ENCODE measurements at places on chromosomes 6 and 20.

GRCh38 chr6:63567966-63568365, 4.3 kb upstream of the LOC128125822 start:
- no peak for DNase-seq

DNA sequence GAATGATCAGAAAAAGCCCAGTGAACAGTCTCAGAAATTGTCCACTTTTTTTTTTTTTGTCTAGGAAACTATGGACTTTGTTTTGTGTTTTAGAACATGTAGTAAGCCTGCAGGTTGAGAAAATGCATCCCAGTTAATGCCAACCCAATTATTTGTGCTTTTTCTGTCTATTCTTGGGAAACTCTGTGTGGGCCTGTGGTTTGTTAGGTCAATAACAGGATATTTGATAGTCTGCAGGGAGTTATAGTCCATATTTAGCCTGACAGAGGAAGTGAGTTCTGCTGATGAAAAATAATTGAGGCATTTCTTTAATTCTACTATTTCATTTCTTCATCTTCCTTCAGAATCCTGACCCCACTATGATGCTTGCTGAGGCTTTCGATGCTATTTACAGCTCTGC, 154.0 kb upstream of the LAMP5 start:
- DNase-seq = no peak

DNA sequence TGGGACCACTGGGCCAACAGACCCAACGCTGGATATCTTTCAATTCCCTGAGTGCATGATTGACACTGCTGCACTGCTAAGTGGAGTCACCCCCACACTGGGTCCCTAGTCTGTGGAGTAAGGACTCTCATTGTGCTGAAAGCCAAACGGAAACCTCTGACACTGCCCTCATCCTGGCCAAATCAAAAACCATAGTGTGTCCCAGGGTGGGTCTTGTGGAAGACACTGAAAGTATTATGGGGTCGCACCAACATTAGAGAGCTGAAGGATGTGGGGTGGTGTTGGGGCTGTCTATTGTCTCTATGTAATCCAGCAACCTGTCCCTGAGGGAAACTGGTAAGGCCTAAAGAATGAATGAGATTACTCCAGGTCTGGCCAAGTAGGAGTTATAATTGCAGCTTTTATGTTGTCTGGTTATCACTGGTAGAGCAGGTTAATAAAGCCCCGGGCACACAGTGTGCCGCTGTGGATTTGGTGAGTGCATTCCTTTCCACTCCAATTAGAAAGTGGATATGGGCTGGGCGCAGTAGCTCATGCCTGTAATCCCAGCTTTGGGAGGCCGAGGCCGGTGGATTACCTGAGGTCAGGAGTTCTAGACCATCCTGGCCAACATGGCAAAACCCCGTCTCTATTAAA, 57.9 kb downstream of the HLA-A start:
- no peak for DNase-seq

DNA sequence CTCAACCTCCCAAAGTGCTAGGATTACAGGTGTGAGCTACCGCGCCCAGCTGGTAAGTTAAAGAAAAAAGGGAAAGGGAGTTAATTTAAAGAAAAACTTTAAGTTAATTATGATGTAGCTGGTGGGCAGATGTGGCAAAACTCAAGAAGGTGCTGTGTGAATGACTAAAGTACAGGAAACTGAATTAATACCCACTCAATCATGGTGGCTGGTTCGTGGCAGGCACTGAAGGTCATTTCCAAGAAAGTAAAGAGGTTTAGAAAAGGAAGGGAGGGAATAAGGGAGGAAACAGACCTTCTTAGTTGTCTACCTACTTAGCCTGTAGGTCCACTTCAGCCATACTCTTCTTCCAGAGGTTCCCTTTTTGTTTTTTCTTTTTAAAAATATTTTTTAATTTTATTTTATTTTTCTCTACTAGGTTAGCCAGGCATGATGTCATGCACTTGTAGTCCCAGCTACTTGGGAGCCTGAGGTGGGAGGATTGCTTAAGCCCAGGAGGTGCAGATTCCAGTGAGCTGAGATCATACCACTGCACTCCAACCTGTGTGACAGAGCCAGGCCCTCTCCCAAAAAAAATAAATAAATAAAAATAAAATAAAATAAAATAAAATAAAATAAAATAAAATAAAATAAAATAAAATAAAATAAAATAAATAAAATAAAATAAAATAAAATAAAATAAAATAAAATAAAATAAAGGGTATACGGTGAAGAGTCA, 11.9 kb upstream of the TGM3 start:
- no peak for DNase-seq

GRCh38 chr6:37882724-37883413, 63.3 kb downstream of the ZFAND3 start:
- DNase-seq = no peak

DNA sequence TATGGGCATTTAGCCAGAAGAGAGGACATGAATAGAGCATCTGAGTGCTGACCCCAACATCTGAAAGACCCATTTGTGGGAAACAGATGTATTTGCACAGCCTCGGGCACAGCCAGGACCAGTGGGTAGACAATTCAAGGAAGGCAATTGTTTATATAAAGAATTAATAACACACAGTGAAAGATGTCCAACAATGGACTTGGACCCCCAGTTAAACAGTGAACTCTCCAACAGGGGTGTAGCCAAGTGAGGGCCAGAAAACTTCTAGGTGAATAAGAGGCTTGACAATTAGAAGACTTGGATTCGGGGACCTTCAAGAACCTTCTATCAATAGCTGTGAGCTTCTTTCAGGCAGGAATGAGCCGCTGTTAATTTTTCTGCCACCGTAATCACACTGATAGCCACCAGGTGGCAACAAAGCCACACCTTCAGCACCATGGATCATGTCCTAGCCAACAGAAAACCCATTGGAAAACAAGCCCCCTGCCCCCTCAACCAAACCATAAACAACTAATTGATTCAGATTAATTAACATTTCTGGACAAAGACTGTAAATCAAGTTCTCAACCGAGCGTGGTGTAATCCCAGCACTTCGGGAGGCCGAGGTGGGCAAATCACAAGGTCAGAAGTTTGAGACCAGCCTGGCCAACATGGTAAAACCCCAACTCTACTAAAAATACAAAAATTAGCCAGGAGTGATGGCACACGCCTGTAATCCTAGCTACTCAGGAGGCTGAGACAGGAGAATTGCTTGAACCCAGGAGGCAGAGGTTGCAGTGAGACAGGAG, 8.8 kb upstream of the SRSF6 start:
- DNase-seq = no peak

GRCh38 chr6:89596484-89596883, 42.1 kb downstream of the LYRM2 start:
- DNase-seq = no peak

- DNase-seq = no peak
Measured at GRCh38 chr6:79011940-79012339, 66.1 kb downstream of the PHIP start.

DNA sequence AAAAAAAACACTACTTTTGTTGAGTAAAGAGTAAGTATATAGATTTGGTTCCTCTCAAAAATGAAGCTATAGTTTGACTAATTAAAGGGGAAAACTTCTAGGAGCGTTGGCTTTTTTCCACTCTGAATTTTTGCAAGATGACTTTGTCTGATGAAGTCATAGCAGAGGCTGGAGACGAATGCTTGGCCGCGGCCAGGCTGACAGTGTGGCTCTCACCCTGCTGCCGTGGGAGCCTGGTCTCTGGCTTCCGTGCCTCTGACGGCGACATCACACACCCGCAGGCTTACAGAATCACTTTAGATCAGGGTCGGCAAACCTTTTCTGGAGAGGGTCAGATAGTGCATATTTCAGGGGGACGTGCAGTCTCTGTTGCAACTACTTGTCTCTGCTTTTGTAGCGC, 145.0 kb downstream of the PHACTR3 start:
- DNase-seq = peak; percentile 32

- no peak for DNase-seq
Measured at GRCh38 chr6:64459411-64459944, 823.9 kb downstream of the PHF3 start.

GRCh38 chr6:33070909-33071308, 2.5 kb downstream of the HLA-DPA1 start:
- DNase-seq = no peak

GRCh38 chr6:38432479-38432878, 207.2 kb downstream of the BTBD9 start:
- DNase-seq = no peak

DNA sequence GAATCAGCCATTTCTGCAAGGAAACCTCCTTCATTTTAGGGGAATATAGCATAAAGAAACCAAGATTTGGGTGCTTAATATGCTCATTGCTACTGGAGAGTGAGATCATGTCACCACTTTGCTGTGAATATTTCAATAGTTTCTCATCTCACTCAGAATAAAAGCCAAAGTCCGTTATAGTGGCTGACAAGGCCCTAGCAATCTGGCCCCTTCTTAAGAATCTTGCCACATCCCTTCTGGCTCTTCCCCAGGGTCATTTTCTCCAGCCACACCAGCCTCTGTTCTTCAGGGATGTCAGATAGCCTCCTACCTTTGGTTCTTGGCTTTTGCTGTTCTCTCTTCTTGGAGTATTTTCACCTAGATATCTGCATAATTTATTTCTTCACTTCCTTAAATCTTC, 24.8 kb upstream of the MLIP start:
- DNase-seq = no peak

GRCh38 chr6:39173270-39173669, 56.0 kb downstream of the KCNK5 start:
- DNase-seq = no peak

DNA sequence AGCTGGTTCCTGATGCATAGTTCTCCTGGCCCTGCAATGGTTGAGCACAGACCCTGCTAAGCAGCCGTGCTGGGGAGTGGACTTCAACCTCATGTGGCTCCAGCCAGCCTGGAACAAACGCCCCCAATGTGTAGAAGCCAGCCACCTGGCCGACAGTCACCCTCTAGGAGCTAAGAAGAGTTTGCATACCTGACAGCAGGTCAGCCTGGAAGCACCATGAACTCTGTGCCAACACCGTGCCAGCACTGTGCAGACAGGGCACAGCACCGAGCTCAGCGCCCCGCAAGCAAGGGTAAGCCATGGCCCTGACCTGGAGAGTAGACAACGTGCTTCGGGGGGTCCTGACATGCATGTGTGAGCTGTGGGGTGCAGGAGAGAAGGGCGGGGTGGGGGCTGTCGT, 356.3 kb downstream of the ZFAND3 start:
- no peak for DNase-seq

DNA sequence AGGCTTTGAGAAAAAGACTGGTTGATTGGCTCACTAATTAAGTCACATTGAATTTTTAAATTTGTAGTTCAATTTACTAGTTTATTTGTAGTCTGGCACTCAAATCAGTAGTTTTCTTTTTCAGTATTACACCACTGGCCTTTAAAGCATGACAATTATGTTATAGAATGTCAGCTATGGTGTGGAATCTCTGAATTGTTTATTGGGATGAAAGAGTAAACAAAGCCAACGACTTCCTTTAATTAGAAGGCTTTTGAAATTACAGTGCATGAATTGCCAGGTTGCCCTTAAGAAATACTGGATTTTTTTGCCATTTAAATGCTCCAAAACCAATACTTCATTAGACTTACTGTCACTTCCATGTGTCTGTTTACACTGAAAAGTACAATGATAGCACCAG, 426.9 kb upstream of the RNF217 start:
- no peak for DNase-seq

DNA sequence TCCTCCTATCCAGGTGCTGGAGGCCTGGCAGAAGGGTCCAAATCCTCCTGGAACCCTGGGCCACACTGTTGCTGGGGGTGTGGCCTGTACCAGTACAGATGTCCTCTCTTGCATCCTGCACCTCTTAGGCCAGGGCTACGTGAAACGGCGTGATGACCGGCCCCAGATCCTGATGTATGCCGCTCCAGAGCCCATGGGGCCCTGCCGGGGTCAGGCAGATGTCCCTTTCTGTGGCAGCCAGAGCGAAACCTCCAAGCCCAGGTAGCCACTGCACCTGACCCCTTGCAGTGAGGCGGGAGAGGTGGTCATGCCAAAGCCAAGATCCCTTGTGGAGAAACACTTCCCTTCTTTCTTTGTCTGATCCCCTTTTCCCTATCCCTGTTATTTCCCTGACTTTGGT, 14.2 kb downstream of the DNPH1 start:
- no peak for DNase-seq

DNA sequence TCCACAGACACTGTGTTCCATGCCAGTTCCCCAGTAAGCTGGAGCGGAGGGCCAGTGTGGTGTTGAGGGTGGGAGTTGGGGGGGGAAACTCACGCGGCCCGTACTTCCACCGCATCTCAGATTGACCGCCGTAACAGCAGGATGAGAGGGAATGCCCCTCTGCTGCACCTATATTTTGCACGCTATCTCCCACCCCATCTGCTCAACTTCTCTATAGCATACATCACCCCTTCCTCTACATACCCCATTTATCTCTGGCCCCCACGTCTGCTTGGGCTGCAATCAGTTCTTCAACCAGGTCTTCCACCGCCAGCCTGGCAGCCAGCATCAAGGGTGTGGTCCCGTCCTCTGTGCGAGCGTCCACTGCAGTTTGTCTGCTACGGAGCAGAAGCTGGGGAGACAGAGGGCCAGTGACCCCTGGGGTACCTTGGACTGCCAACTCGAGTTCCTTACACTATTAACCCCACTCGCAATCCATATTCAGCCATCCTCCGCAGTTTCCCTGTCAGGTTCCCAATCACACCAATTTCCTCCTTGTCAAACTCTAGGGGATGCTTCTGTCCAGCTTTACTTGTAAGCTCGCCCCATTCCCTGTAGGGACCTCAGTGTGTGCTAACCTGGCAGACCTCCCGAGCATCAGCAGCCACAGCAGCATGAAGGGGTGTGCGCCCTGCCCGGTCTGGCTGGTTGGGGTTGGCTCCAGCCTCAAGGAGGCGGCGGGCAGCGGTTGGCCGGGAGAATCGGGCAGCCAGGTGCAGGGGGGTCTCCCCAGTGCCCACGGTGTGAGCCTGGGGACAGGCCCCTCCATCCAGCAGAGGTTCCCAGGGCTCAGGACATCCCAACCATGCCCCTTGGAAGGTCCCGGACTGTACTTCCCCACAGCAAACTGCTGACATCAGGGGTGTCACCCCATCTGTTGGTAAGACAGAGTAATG, 4.5 kb upstream of the GPSM3 start:
- peak; percentile 75 for DNase-seq

- DNase-seq = no peak
Measured at GRCh38 chr6:24425091-24425490, 22.4 kb downstream of the MRS2 start.

GRCh38 chr6:83117802-83118201, 50.3 kb downstream of the DOP1A start:
- no peak for DNase-seq

DNA sequence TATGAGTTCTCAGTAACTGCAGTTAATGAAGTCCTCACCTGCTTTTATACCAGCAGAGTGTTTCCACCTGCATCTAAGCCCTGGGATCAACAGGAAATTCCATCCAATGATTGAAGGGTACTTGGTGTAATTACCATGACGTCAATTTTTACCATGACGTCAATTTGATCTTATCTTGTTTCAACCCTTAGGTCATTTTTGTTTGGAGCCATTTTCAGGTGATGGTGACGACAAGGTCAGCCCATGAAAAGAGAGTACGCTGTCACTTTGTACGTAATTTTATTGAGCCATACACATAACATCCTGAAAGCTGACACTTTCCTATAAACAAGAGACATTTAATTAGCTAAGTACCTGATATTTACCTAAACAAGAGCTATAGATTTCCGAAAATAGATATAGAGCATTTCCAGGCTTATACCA, at the start of gene CGA:
TSS of gene CGA (minus strand) at position 20 of the 423 bp plus-strand sequence. CDS start 6,906 bp downstream, outside the sequence.
- no peak for DNase-seq
